Activated CD4-positive, CD25-positive, alpha-beta regulatory T cell treated with anti-CD3 and anti-CD28 coated beads, Interleukin-2, amount 50 U/mL, for 24 hours (primary cell): ENCODE measurements at places on chromosomes 1 and 21.

DNA sequence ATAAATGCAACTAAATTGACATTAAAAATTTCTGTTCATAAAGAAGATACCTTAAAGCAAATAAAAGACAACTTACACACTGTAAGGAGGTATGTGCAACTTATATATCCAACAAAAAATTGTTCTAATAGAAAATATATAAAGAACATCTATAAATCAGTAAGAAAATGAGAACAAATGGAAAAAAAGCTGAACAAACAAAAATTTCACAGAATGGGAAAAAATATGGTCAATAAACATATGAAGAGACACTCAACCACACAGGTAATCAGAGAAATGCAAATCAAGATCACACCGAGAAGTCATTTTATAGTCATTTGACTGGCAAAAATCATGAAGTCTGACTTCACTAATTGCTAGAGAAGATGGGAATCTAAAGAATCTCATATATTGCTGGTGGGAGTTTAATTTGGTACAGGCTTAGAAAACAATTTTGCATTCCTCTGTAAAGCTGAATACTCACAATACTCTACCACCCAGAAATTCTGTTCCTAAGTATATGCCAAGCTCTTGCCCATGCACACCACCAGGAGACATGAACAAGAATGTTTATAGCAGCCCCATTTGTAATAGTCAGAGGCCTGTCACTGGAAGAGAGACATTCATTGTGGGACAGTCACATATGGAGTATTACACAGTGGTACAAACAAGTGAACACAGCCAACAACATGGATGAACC lies 22.0 kb upstream of the THEM5 start:
- ATAC-seq, result no peak

GRCh38 chr1:118960026-118960561 lies 28.0 kb downstream of the TBX15 start:
- ATAC-seq, result no peak

GRCh38 chr1:13801655-13802486 lies 101.9 kb downstream of the PRDM2 start:
- ATAC-seq, result no peak

GRCh38 chr1:206824331-206824730 lies 41.1 kb upstream of the IL20 start:
- no peak for ATAC-seq

GRCh38 chr1:54885807-54886723 lies 930 bp downstream of the DHCR24 start:
- ATAC-seq, result no peak

DNA sequence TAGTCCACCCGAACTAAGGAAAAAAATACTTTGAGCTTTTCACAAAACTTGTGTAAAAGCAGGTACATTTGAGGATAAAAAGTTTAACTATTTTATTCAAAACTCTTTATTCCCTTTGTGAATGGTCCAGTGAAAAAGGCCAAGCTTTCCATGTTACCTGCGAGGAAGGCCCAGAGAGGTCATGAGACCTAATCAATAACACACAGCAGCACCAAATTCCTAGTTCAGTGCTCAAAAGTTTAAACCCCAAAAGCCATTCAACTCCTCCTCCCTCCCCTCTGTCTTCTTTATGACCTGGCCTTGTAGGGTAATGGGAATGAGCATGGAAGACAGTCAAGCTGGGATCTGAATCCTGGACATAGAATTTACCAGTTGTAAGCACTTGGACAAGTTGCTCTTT lies 151.9 kb upstream of the FGGY start:
- ATAC-seq, result no peak

DNA sequence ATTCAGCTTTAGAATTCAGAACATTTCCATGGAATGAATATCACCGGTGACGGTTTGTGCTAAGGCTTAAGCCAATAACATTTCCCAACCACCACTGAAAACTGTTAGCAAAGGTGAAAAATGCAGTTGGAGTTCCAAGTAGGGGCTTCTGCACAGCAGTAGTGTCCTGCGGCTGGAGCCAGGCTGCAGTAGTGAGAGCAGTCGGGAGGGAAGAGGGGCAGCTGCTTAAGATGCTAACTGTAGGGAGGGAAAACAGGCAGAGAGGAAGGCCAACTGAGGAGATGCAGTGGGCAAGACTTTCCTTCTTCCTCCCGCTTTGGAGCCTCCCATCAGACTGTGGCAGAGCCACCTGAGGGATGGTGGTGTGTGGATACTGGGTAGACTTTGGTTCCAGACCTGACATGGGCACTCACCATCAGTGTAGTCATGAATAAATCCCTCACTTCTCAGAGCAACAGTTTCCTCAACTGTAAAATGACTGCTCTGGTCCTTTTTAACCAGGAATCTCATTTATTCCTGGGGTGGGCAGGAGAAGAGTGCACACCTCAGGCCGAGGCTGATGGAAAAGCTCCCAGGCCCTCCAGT lies 3.2 kb downstream of the F3 start:
- no peak for ATAC-seq

GRCh38 chr1:149927056-149927562 lies 494 bp downstream of the SF3B4 start:
- no peak for ATAC-seq

- no peak for ATAC-seq
These were observed 17.3 kb downstream of the METTL13 start for GRCh38 chr1:171798765-171799164.

DNA sequence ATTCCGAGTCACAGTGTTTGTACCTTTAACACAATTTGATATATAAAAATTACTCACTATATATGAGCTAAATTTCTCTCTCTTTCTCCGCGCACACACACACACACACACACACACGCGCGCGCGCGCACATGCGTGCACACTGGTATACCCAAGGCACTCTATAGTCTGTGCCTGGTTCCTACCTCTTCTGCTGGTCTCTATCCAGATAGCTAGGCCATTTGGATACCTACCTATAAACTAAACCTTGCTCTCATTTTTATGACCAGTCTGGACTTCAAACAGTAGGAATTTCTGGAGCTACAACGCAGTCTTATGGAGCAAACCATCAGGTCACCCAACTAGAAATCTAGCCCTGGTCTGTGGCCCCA lies 97.1 kb upstream of the MAGI3 start:
- ATAC-seq, result no peak

- ATAC-seq, result peak; percentile 63
These were observed 15.3 kb upstream of the RNF187 start for GRCh38 chr1:228471762-228472398.

DNA sequence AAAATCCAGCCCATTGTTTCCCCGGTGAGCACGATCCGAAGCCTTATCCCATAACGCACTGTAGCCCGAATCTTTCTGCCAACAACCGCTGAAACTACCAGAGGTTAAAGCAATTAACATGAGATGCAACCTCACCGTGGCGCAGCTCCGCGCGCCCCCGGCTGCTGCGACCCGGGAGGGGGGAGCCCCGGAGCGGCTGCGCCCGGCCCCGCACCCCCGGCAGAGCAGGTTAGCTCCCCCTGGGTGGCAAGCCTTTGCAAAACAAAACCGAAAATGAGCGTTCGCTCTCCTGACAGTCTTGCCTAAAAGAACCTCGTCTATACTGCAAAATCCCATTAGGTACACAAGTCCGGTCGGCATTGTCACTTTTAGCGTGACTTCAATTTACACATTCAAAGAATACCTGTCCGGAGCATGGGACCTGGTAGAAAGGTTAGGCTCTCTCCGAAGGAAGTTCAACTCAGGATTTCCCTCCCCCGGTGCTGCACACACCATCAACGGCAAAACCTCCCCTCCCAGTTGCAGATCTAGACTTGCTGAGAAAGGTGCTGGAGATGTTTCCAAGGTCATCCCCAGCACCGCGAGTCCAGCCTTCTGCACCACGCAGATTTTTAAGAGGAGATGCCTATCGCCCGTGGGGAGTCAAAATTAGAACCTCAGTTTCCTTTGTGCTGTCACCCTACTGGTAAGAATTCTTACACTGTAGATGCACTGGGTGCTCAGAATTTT lies 107.5 kb downstream of the ZNF281 start:
- ATAC-seq, result peak; percentile 89

DNA sequence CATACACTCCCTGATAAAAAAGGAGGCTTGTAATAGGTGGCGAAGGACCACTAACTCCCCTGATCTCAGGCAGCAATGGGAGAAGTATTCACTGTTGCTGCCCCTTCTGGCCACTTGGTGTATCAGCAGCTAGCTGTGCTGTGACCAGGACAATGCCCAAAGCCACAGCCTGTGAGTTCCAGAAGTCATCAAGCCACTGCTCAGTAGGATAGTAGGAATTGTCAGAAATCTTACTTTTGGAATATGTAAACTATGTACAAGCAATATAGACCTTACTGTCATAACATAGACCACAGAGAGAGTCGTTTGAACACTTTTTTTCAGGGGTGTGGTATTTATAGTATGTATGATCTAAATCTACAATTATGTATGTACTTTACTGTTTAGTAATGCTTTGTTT lies 248.3 kb upstream of the CAMK1G start:
- ATAC-seq, result no peak

DNA sequence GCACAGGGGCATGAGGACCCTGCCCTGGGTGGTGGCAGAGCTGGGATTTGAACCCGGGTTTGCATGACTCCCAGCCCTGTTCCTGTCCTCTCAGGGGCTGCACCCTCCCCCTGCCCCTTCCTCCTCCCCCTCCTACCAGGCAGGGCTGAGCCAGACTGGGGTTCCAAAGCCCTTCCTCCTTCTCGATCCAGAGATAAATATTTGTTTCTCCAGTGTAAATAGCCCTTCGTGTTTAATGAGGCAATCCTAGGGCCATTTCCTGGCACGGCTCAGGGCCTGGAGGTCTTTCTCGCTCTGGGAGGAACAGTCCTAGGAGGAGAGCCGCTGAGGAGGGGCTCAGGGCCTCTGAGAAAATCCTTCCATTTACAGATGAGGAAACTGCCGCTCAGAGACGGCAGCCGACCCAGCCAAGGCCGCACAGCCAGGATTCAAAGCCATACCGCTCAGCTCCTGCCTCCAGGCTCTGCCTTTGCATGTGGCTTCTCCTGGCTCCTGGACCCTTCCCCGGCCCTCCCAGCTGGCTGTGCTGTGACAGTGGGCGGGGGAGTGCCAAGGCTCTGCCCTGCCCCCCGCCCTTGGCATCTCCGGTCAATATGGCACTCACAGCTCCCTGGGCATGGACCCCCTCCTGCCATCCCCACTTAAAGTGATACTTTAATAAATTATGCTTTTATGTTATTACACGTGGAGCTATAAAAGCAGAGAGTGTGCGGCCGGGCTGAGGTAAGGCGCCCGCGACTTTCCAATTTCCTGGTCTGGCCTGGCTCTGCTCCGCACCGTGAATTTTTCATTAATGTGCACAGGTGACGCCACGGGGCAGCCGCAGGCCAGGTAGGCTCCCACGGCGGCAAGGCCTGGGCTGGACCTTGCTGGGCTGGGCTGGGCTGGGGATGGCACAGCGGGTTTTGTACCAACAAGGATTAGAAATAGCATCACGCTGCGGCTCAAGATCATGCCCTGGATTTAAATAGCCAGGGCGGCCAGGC lies 114.7 kb upstream of the WNT4 start:
- no peak for ATAC-seq

DNA sequence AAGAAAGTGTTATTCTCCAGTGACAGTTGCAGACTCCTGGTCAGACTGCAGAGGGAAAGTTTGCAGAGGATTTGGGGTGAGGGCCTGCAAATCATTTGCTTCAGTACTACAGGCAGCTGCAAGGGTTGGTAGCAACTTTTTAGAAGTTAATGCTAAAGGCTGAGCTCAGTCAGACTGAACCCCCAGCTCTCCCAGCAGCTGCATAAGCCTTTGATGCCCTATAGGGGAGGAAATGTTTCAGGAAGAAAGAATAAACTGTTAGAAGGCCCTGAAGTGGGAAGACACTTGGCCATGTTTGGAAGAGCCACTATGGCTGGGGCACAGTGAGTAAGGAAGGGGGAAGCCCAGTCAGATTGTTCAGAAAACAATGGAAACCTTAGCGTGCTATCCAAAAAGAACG lies 383.6 kb downstream of the TTLL7 start:
- no peak for ATAC-seq

- ATAC-seq, result no peak
These were observed 83.0 kb downstream of the RYR2 start for GRCh38 chr1:237124856-237125462.

- no peak for ATAC-seq
These were observed 154.6 kb downstream of the RGS7 start for GRCh38 chr1:241202401-241202800.
